ENCODE measurements at places on chromosomes 4 and X.
A peak's percentile ranks its signal among the peaks of the same experiment; 100 is the strongest.

DNA sequence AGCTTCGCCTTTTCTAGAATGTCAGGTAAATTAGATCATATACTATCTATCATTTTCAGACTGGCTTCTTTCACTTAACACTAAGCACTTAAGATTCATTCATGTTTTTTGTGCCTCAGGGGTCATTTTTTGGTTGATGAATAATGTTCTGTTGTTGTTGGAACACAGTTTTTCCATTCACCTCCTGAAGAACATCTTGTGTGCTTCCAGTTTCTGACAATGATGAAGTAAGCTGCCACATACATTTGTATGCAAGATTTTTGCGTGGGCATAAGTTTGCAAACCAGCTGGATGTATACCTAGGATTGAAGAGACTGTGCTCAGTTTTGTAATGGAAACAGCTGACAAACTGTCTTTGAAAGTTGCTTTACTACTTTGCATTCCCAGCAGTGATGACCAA, 37.6 kb downstream of the MAGEA9 start:
- DNase-seq, result no peak

GRCh38 chr4:55096045-55096444, 29.4 kb downstream of the KDR start:
- DNase-seq, result no peak

- DNase-seq, result peak; percentile 77
Measured at GRCh38 chr4:152032722-152033131, 271.9 kb upstream of the GATB start.

DNA sequence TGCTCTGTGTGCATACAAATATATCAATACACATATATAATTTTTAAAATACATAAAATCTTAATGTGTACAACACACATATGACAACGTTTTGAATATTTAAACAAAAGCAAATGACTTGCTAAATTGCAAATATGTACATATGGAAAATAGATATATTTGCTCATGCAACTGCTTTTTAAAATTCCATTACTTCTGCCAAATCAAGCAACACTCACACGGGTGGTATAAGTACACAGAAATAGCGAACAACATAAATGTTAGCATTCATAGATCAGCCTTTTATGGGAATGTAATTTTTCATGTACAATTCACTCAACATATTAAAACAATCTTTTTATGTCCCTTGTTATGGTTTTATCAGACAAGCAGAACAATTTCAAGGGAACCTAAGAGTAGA, 116.3 kb downstream of the DMD start:
- no peak for DNase-seq

DNA sequence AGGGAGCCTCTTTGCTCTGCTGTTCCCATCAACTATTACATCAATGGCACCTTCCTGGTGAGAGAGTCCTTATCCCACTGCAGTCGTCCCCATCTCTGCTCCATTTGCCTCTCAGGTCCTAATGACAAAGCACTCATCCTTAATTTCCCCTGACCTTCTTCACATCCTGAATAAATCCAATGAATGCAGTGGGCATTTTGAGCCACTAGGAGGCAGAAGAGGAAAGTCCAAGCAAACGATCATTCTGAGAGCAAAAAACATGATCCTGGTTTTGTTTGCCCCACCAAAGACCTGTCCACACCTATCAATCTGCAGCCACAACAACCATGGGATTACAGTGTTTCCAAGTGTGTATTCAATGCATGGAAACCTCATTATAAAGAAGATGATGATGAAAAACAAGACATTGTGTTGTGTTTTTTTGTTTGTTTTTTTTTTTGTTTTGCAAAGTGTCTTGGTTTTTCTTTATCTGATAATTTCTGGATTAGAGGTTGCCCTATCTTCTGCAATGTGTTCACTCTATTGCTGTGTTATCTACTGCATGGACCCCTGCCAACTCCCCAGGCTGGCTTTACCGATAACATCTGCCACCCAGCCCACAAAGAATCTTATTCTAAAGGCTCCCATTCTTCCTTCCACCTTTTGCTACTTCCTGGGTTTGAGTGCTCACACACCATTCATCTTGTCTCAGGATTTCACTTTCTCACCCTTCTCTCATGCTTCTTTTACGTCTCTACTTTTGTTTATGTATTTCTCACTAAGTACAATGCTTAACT, 207.2 kb downstream of the NLGN4X start:
- DNase-seq, result no peak

GRCh38 chrX:44054863-44055601, 81.8 kb upstream of the NDP start:
- no peak for DNase-seq

GRCh38 chr4:158873795-158874401, 105.1 kb downstream of the FNIP2 start:
- peak; percentile 54 for DNase-seq

GRCh38 chr4:3676907-3677747, 89.1 kb upstream of the ADRA2C start:
- DNase-seq, result no peak

- no peak for DNase-seq
Measured at GRCh38 chrX:97096385-97096784, 212.7 kb downstream of the RPA4 start.

DNA sequence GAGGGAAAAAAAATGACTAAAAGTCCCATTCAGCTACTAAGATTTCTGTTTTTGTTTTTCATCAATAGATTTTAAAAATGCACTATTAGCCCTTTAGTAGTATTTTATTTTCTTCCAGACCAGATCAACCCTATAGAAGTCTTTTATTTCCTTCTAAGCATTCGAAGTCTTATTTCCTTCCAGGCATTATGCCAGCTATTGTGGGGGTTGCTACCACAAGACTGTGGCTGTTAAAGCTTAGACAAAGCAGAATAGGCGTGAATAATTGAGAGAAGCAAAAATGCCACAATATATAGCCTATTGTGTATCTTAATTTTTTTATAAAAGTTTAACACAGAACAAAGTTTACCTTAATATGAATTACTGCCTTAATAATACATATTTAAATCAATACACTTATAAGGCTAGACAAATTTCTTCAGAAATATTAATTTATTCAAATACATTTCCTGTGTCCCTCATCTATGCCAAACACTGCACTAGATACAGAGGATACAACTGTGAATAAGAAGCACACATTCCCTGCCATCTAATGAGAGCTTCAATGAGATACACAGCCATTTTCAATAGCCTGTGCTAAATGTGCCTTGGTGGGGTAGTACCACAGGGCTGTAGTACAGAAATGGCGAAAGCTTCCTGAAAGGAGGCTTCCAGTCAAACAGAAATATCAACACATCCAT, 33.1 kb downstream of the SLC10A7 start:
- no peak for DNase-seq

GRCh38 chr4:95367824-95368223, 180.9 kb downstream of the UNC5C start:
- no peak for DNase-seq

DNA sequence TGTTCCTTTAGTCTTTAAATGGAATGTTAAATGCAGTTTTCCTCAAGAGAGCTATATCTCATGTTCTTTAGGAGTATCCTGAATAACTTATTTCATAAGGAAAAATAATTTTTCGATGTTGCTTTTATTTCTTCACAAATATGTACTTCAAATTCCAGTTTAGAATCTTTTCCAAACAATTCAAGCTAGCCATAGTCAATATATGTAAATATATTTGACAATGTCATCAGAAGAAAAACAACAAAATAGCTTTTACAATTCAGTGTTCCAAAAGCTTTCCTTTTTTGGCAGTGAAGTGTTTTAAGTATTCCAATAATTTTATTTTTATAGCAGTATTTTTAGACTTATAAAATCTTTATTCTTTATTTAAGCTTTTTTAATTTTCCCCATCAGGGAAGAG, 1532.0 kb downstream of the PCDH18 start:
- no peak for DNase-seq

GRCh38 chrX:47623540-47624027, 3.9 kb upstream of the SYN1 start:
- DNase-seq, result peak; percentile 17

- DNase-seq, result no peak
Measured at GRCh38 chrX:13898603-13899002, 81.7 kb upstream of the GPM6B start.

DNA sequence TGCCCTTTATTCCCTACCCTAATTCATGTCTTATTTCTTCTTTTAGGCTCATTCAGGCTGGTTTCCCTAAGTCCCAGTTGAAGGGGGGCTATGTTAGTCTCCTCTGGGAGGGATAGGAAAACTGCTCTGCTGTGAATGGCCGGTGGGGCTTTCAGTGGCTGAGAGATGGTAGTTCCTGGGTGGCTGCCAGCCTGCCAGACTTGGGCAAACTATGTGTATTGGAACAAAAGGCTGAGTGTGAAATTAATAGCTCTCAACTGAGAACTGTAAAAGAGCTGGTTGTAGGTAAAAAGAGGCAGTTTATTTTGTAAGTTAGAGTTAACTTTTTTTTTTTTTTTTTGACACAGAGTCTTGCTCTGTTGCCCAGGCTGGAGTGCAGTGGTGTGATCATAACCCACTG, 28.8 kb downstream of the ARHGAP10 start:
- no peak for DNase-seq

DNA sequence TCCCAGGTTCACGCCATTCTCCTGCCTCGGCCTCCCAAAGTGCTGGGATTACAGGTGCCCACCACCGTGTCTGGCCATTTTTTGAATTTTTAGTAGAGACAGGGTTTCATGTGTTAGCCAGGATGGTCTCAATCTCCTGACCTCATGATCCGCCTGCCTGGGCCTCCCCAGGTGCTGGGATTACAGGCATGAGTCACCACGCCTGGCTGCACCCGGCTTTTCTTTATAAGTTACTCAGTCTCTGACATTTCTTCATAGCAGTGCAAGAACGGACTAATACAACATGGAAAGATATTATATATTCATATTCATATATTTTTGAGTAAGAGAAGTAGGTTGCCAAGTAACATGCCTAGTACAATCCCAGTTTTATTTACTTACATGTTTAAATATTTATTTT, 22.9 kb downstream of the SHROOM3 start:
- DNase-seq, result no peak

GRCh38 chr4:56803471-56803870, 18.0 kb downstream of the SPINK2 start:
- DNase-seq, result no peak
